NCI-H460 (cell line): ENCODE measurements at places on chromosomes 5 and 9. TPM values are rescaled to one million over a fixed set of nuclear protein-coding genes. Genes with fewer than 3 reads are reported as not detected.

- no peak for DNase-seq
These were observed 112.4 kb upstream of the ACOT12 start for GRCh38 chr5:81506378-81506777.

DNA sequence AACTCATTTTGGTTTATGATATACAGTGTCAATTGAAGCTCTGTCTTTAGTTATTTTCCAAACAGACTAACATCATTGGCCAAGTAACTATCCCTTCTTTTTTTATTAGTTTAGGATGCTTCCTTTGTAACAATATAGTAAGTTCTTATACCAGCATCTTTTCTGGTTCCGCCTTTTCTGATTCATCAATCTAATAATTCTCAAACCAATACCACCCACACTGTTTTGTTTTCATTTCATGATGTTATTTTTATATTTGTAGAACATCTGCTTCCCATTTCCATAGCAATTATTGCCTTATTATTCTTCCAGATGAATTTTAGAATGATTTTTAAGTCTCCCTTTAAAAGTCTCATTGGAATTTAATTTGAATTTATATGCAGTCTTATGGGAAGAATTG lies 218.1 kb downstream of the RFK start:
- DNase-seq: no peak

Gene SPINK6
- 0.52 and 0.59 TPM in 2 replicates for total RNA-seq

DNA sequence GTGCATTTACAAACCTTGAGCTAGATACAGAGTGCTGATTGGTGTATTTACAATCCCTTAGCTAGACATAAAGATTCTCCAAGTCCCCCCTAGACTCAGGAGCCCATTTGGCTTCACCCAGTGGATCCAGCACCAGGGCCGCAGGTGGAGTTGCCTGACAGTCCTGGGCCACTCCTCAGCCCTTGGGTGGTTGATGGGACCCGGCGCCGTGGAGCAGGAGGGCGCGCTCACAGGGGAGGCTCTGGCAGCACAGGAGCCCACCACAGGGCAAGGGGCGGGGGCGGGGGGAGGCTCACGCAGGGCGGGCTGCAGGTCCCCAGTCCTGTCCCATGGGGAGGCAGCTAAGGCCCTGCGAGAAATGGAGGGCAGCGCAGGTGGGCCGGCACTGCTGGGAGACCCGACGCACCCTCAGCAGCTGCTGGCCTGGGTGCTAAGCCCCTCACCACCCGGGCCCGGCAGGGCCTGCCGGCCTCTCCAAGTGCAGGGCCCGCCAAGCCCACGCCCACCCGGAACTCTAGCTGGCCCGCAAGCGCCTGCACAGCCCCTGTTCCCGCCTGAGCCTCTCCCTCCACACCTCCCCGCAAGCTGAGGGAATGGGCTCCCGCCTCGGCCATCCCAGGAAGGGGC lies 613.5 kb downstream of the TLE4 start:
- DNase-seq: no peak

DNA sequence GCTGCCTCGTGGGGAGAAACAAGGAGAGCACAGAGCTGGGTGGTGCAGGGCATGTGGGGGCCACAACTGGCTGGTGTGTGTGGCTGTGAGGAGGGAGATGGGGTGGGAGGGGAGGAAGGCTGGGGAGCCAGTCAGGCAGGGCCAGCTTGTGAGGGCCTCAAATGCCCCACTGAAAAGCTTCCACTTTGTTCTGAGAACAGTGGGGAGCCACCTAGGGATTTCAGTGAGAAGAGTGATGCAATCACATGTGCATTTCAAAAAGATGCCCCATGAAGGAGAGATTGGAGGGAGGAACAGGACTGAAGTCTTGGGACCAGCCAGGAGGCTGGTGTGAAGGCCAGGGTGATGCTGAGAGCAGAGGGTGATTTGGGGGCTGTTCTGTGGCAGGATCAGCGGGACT lies 1.3 kb downstream of the OR13J1 start:
- DNase-seq: no peak

DNA sequence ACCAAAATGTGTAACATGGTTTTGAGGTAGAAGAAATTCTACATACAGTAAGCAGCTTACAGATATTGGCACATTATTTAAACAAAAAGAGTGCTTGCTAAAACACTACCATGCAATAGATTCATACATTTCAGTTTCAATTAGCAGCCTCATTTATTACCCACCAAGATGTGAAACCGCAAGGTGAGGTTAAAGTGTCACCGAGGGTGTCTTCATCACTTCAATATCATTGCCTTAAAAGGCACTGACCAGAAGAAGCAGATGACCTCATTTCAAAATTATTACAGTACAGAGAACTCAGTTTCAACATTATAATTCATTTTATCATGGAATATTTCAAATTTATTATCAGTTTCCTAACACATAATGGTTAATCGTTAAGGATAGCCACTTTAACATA lies 302.2 kb downstream of the ISL1 start:
- no peak for DNase-seq

DNA sequence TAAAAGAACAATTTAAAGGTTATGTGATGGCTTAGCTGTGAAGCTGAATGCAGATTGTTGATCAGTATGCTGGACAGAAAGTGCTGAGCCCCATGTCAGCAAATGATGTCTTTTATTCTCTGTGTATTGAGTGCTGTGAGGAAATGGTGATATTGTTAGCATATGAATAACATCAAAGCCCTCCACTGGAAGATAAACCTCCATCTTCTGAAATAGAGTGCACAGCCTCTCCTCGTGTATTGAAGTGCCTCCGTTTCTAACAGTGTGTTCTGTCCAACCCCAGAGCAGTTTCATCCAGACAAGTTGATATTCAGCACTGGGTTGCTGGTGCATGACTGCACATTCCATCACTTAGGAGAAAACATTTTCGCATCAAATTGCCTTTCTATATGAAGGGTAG lies 242.9 kb downstream of the CSNK1G3 start:
- no peak for DNase-seq

Gene FCN1
- total RNA-seq: not detected in 2 replicates

DNA sequence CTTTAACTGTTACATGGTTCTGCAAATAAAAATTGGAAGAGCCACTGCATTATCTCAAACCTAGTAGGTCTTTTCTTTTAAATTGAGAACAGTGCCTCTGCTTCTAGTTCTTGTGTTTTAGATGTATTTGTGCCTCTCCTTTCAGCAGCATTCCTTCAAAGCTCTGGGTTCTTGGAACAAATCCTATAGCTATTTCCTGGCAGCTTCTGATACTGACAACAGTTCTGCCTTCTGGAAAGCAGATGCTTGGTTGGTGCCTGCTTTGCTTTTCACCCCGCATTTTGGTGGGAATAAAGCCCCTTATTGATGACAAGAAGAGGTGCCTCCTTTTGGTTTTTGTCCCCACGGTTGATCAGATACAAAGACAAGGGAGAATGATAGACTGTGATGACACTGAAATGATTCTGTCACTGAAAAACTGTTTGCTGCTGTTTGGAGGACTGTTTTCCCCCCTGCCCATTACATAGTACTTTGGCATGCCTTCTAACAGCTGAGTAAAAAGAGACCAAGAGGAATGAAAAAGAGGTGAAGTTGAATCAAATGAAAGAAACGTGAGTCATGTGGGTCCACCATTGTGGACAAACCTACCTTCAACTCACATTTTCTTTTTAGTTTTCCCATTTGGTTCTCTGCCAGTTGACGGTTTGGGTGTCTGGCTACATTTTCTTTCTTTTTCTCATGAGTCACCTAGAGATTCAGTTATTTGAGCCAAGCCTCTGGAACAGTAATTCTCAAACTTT lies 5.6 kb downstream of the PTCD2 start:
- no peak for DNase-seq

DNA sequence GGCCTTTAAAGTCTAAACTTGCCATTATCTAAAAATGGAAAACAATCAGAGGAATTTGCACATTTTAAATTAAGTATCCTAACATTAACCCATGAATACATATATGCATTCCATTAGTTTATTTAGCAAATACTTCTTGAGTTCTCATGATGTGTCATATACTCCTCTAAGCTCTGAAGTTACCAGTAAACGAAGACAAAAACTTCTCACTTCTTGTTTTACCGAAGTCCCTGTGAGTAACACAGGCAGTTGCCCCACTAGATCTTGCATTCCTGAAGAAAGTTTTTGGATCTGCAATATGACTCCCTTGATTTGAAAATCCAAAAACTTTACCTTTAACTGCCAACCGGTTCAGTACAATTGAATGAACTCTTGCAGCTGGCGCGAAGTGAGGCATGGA lies 439.0 kb upstream of the MPDZ start:
- DNase-seq: no peak

Gene PCDHGA11
- total RNA-seq: 0.52 and 0.87 TPM in 2 replicates

Gene RGS7BP
- not detected in 2 replicates for total RNA-seq

Gene SH2D3C
- total RNA-seq: 0.12 and 0.57 TPM in 2 replicates

DNA sequence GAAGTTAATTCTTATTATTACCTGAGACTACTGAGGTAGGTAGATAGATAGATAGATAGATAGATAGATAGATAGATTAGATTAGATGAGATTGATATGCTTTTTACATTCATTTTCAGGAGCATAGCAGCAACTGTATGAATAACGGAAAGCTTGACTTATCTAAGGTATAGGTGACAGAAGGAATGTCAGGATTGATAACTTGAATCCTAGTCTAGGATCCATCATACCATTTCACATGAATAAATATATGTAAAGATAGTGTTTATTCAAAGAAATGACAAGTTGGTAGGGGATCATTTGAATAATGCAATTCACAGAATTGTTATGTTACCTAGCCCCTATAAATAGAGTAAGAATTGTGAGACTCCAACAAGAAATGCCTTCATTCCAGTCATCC lies 1008.2 kb downstream of the CDH12 start:
- DNase-seq: no peak

Gene FBP1
- total RNA-seq: 0.12 TPM in 1 of 2 replicates, not detected in the other

DNA sequence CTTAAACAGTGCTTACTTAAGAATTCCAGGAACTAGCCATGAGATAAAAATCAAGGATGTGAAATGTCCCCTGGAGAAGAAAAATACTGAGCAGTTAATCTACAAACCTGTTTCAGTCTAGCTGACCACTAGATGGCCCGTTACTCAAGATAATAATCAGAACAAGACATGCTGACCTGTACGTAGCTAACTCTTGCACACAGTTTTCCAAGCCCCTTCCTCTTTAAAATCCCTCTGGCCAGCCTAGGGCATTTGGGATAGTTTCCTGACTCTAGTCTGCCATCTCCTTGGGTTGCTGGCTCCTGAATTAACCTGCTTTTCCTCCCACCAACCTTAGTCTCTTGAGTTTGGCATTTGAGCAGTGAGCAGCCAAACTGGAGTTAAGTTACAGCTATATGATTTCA lies 59.2 kb upstream of the TRAF1 start:
- peak; percentile 59 for DNase-seq

Gene SHLD3
- 7.5 and 10.2 TPM in 2 replicates for total RNA-seq

Gene C6
- total RNA-seq: not detected in 2 replicates

- no peak for DNase-seq
These were observed 79.7 kb upstream of the ASTN2 start for GRCh38 chr9:117494401-117495090.

GRCh38 chr9:78601957-78602565 lies 305.1 kb downstream of the PSAT1 start:
- peak; percentile 67 for DNase-seq

Gene PCDHGC4
- total RNA-seq: 0.12 TPM in 2 replicates

GRCh38 chr9:17739022-17739421 lies 160.2 kb downstream of the SH3GL2 start:
- DNase-seq: no peak

- no peak for DNase-seq
These were observed 167.8 kb downstream of the MAN2A1 start for GRCh38 chr5:109857405-109858031.

- no peak for DNase-seq
These were observed 227.3 kb downstream of the KDM4C start for GRCh38 chr9:6984941-6985578.

Gene GFRA3
- 0.05 TPM in 1 of 2 replicates, not detected in the other for total RNA-seq

Gene SAXO1
- not detected in 2 replicates for total RNA-seq

DNA sequence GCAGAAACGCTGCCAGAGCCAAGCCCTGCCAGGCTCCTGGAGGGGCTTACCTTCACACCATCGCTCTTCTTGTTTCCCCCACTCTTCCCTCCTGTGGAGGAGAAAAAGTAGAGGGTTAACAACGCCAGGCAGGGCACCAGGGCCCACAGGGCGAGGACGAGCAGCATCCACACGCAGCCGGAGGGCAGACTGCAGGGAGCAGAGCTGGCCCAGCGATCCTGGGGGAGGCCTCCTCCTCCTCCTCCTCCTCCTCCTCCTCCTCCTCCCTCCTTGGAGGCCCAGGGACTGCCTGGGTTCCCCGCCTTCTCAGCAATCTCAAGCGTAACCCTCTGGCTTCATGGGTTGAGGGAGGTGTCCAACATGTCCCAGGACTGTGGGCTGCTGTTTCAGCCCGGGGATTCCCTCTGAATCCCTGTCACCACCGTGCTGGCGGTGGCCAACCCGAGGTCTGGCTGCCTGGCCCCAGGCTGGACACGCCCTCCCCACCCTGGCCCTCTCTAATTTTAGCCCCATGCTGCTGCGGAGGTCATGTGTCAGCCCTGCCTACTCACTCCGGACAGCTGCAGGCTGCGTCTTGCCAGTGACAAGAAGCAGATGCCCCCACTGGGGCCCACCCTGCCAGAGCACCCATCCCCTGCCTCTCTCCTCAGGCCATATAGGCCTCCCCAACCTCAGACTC lies 44.3 kb downstream of the CAMK2A start:
- DNase-seq: no peak

DNA sequence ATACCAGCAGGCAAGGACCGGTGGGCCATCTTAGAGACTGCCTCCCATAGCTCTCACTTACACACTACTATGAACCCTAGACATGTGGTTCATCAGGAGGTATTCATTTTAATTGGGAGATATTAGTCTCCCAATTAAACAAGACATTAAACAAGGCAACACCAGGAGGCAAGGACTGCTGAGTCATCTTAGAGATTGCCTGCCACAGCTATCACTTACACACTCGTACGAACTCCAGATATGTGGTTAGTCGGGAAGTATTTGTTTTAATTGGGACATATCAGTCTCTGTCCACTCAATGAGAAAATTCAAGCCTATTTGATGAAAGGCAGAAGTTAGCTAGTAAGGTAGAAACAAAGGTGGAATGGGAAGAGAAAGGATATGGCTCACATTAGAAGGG lies 343.9 kb downstream of the NFIB start:
- DNase-seq: peak; percentile 9

Gene OR1J2
- total RNA-seq: 0.22 TPM in 1 of 2 replicates, not detected in the other

GRCh38 chr5:10712574-10713366 lies 48.3 kb downstream of the DAP start:
- no peak for DNase-seq

Gene PGM5
- 0.07 TPM in 1 of 2 replicates, not detected in the other for total RNA-seq

Gene RNF183
- total RNA-seq: 0.32 TPM in 1 of 2 replicates, not detected in the other

DNA sequence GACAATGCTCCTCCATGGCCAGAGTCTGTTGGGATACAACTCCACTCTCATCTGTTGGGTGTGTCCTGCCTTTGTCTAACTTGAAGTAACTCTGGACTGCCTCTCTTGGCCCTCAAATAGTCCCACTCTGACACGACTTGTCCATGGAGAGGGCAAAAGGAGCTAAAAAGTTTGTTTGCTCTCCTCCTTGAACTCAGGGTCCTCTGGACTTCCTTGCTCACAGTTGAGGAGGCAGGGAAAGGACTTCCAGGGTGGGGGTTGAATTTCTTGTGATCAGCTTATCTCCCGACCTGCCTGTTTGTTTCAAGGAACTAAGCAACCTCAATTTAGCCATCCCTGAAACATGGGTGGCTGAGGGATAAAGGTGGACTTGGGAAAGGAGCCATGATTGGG lies 11.7 kb downstream of the DNAJB5 start:
- DNase-seq: no peak
